ENCODE measurements at places on chromosomes 4 and X. TPM values are rescaled to one million over a fixed set of nuclear protein-coding genes. Genes with fewer than 3 reads are reported as not detected.

Gene ASB5
- 1.8 TPM for total RNA-seq

Gene ARSJ
- 41.5 TPM for total RNA-seq

Gene SLC7A11
- total RNA-seq, result 43.5 TPM

Gene FGD1
- 12.5 TPM for total RNA-seq

Gene TMEM154
- 5.2 TPM for total RNA-seq

Gene USP51
- 3.6 TPM for total RNA-seq

Gene NLGN3
- total RNA-seq, result 0.49 TPM

Gene TTC29
- 0.12 TPM for total RNA-seq

Gene ADGRL3
- 1.9 TPM for total RNA-seq

All from hair follicle dermal papilla cell (primary cell).